Common myeloid progenitor, CD34-positive (primary cell): ENCODE measurements at places on chromosomes 6 and 20.

- no peak for DNase-seq
Measured at GRCh38 chr6:46381579-46381978, 109.7 kb downstream of the RCAN2 start.

GRCh38 chr20:50695135-50695872, 4.0 kb upstream of the RIPOR3 start:
- no peak for DNase-seq

DNA sequence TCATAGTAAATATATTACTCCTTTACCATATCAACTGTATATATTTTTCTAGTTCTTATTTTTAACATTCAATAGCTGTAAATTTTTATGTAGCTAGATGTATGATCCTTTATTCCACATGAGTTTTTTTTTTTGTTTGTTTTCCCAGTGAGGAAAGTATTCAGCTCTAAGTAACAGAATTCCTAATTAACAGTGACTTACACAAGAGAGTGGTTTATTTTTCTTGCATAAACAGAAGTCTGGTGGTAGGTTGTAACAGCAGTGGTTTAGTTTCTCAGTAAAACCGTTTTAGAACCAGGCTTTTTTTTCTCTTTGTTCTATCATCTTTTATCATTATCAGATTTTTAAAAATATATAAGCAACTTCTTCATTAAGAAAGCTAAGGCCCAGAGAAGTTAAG, 116.9 kb upstream of the FLRT3 start:
- no peak for DNase-seq

DNA sequence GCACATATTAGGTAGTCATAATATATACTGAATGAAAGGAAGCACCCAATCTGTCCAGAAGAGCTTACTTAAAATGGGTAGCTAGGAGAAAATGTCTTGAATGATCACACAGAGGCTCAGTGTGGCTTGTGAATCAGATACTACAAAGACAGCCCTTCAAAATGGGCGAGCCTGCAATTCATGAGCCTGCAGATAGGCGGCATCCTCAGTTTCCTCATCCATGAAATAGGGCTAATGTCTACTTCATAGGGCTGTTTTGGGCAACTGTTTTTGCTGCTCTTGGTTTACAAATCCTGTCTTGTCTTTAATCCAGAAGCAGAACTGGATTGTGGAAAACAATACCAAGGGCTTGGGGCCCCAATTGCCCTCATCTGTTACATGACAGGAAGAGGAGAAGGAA, 129.3 kb upstream of the KCNK16 start:
- DNase-seq, result no peak

- no peak for DNase-seq
Measured at GRCh38 chr6:41186031-41186562, 14.9 kb downstream of the TREML2 start.

GRCh38 chr6:8066108-8066507, 1.9 kb upstream of the BLOC1S5 start:
- DNase-seq, result no peak

DNA sequence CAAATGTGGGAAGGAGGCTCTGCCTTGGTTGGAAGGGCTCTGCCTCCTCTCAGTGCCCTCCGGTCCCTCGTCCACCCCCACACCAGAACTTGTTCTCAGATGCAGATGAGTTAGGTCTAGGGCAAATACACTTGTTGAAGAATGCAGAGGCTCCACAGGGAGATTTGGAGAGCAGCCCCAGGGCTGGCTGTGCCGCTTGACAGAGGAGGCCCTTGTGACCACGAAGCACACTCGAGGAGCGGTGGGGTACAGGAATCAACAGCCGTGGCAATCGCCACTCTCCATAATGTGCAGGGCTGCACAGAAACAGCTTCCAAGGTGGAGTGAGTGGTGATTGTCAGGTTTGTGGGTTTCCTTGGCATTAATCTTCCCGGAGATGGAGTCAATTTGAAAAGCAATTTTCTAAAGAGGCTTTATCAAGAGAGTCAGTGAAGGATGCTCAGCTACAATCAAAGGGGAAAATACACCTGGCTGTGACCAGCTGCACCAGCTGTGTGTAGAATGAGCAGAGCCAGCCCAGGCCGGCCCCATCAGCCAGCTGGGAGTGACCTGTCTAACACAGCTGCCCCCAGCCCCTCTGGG, 59.5 kb downstream of the BFSP1 start:
- no peak for DNase-seq

DNA sequence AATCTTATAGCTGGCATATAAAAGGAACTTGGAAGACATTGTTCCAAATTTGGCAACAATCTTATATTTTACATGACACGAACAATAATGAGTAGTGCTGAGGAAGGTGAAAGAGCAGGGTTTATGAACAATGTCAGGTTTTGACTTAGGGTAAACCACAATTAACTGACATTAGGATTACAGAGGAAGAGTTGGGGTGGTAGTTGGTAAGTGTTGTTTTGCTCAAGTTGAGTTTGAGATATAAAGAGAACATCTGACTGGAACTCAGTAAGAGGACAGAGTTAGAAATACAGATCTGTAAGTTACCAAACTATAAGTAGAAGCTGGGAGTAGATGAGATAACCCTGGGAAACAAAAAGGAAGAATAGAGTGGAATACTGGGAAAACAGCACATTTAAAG, 15.1 kb downstream of the RTN4IP1 start:
- no peak for DNase-seq

- peak; percentile 77 for DNase-seq
Measured at GRCh38 chr6:106510090-106510970, 119.0 kb downstream of the RTN4IP1 start.

DNA sequence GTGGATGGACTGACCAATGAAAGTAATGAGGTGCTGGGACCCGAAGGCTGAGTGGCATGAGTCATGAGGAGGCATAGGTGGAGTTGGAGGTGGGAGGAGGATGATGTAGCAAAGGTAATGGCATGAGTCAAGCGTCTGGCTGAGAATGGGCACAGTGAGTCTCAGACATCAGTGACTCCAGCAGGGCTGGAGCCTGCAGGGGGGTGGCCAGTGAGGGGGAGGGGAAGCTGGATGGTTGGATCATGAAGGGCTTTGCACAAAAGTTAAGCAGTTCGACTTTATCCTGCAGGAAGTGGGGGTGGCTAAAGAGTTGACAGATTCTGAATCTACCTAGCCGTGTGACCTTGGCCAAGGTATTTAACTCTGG, 99.0 kb upstream of the IYD start:
- DNase-seq, result no peak

DNA sequence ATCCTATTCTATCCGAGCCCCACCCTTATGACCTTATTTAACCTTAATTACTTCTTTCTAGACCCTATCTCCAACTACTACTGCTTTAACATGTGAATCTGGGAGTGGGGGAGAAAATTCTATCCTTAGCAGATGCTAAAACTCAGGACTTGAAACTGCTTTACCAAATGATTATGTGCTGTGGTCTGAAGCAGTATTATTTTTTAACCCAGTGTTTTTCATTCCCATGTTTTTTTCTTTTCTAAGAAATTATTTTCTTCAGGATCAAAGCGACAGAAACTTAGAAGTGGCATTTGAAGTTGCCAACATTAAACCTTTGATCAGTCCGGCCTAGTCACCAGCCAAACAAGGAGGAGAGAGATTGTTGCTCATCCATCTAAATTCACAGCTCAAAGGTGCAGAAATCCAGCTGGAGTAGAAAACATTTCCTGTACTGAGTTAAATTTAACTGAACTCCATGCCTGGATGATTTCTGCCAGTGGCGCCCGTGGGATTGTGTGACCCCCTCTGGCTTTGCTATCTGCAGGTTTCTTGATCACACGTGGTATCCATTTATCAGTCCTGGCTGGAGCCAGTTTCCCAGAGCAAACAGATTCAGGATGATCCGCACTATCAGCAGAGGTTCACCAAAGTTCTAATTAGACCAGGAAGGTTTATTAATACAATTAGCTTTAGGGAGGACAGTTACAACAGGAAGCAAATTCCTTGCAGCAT, 300.5 kb downstream of the PLCB1 start:
- DNase-seq, result no peak

- no peak for DNase-seq
Measured at GRCh38 chr6:736657-737446, 43.9 kb upstream of the EXOC2 start.

GRCh38 chr6:93272896-93273295, 146.5 kb downstream of the EPHA7 start:
- no peak for DNase-seq

GRCh38 chr6:104229057-104229456, 630.7 kb downstream of the HACE1 start:
- no peak for DNase-seq

- DNase-seq, result no peak
Measured at GRCh38 chr6:97151601-97152000, 131.4 kb downstream of the MMS22L start.

DNA sequence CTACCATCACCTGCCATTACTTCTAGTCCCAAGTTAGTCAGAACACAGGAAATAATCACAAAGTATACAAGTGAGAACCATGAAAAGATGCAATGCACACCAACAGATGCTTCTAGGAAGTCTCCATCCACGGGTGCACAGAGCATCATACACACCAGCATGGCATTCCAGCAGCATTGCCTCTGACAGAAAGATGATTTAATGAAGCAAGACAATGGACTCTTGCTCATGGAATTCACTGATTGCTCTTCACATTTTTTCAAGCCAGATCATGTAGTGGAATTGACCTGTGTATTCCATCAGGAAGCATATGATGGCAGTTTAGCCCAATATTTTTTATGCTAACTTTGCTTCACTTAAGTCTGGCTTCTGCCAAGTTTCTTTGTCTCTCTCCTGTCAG, 406.3 kb upstream of the RGS17 start:
- no peak for DNase-seq

DNA sequence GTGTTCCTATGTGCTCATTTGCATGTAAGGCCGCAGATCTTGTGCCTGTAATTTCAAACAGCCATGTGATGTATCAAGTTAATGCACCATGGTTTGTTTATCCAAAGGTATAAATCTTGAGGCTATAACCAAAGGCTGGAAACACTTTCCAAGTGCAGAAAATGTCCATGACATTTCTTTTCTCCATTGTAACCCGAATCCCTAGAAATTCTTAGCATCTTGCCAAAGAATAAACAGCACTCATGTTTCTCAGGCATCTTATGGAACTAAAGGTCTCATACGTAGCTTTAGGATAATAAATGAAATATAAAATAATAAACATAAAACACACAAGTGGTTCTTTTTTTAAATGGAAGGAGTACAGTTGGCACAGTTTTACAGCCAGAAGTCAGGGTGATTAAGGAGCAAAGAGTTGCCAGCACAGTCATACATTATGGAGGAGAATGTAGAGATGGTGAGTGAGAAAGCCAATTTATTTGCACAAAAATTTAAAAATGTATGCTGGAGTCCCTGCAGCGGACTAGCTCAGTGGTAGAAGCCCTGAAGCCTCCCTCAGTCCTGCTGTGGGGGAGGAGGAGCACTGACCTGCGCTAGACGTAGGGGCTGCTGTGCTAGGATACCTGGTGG, 18.0 kb downstream of the CDH26 start:
- DNase-seq, result no peak

DNA sequence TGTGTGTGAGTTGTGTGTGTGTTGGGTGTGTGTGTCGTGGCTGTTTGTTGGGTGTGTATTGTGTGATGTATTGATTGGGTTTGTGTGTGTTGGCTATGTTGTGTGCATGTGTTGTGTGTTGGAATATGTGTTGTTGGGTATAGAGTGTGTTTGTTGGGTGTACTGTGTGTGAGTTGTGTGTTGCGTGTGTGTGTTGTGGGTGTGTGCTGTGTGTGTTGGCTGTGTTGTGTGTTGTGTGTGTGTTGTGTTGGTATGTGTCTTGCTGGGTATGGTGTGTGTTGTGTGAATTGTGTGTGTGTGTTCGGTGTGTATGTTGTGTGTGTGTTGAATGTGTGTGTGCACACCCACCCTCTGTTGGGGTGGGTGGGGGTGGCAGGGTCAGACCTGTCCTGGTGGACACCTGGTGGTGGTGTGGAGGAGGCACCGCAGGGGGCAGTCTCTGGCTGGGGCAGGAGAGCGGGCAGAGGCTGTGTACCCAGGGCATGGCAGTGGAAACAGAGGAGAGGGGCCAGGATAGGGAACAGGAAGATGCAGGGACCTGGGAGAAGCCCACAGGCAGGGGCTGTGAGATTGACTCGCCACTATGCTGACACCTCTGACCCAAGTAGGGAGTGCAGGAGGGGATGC, 25.5 kb upstream of the PXDC1 start:
- DNase-seq, result peak; percentile 64

DNA sequence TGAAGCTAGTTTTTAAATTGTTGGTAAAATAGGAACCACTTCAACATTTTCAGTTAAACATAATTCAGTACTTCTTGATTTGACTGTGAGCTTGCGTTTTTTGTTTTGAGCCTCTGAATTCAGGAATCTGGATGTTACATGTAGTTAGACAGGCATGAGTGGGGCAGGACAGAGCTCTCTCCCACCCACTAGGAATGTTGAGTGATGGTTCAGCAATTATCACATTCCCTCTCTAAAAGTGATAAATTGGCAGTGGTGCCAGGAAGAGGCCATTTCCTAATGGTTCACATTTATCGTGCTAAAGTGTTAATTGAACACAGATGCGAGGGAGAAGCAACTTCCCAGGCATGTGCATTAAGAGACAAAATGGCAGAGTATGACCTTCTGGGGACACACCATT, 465.5 kb upstream of the HTR1E start:
- no peak for DNase-seq

DNA sequence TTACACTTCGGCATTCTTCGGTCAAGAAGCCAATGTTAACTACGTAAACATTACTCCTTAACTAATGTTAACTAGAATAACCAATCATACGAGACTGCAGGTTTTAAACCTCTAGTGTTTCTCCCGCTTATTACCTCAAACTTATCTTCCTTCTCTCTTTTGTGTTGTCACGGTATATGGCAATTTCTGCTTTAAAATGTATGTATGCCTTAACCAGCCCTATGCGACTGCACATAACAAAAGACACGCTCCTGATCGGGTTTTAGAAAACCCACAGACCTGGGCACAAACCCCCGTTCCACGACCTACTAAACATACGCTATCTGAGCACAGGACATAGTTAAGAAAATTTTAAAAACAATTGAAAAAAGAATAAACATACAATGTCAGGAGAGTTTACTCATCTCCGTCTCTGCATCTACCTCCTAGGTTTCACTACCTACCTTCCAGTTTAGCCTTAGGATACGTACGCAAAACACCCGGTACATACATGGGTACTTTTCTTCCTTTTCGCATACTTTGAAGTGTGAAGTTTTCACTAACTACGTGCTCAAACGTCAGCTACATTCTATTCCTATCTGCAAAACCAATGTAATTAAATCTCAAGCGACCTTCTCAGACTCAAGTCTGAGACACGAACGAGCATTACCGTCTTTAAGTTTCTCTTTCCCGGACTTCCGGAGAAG, 1.1 kb downstream of the CD164 start:
- DNase-seq, result peak; percentile 37
